GM23248 (cell line): ENCODE measurements at places on chromosomes 12 and 14. TPM values are rescaled to one million over a fixed set of nuclear protein-coding genes. Genes with fewer than 3 reads are reported as not detected.
A peak's percentile ranks its signal among the peaks of the same experiment; 100 is the strongest.

Gene DHRS7
- 55.0 and 82.6 TPM in 2 replicates for total RNA-seq

Gene ERP29
- total RNA-seq: 61.4 and 65.5 TPM in 2 replicates

Gene HVCN1
- 4.1 and 7.6 TPM in 2 replicates for total RNA-seq

Gene TRHDE
- 2.8 and 9.2 TPM in 2 replicates for total RNA-seq

Gene NPFF
- not detected in 2 replicates for total RNA-seq

Gene TAS2R19
- total RNA-seq: 2.6 and 3.7 TPM in 2 replicates

Gene NKX2-1
- total RNA-seq: not detected in 2 replicates

Gene TEX22
- 0.13 and 0.43 TPM in 2 replicates for total RNA-seq

Gene AMHR2
- not detected in 2 replicates for total RNA-seq

Gene PLCZ1
- not detected in 2 replicates for total RNA-seq

Gene DBX2
- not detected in 2 replicates for total RNA-seq

DNA sequence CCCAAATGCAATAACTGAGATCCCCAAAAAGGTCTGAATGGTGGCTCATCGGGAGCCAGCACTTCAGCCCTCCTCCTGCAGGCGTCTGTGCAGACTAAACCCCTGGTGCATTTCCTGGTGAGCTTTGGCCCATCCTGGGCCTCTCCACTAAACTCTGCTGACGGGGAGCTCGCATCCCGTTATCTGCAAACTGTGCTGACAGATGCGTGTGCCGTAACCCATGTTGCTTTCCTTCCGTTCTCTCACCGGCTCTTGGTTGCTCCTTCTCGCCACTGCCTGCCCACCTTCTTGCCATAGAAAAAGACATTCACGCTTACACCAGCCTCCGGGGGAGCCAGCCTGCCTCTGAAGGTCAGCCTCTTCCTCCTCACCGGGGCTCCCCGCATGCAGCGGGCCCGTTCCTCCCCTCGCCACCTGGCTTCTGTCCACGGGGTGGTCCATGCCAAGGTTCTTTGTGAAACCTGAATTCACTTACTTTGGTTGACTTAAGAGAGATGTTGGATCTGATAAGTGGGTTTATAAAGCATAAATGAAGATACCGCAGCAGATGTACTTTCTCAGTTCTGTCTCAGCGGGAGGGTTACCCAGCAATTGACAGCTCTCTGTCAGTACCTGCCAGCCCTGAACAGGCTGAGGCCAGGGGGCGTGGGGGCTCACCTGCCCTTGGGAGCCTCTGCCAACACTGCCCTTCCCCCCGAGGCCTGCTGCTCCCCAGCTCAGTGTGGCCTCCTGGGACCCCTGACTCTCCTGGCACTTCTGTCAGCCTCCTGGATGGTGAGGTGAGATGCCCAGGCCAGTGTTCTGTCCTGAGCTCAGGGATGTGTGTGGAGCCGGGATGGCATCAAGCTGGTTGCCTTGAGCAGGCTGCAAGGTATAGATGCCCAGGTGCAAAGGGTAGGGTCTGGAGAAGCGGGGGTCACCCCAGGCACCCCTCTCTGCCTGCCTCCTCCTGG, 14.2 kb downstream of the ZFYVE21 start:
- no peak for DNase-seq

- no peak for DNase-seq
Observed at GRCh38 chr12:24038211-24038997, 88.9 kb upstream of the SOX5 start.

DNA sequence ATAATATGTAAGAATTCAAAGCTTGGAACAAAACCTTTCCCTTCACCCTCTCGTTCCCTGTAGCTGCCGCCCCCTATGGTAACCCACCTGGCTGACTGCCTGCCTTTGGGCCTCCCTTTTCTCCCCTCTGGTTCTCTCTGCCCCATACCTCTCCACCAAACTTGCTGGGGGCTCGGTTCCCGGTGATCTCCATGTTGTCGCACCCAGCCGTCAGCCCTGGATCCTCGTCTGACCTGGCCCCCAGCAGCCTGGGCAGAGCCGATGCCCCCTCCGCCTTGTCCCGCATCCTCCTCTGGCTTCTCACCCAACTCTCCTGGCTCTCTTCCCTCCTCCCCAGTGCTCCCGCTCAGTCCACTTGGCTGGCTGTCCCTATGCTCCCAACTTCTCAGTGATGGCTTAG, 4.5 kb downstream of the CYP46A1 start:
- no peak for DNase-seq

DNA sequence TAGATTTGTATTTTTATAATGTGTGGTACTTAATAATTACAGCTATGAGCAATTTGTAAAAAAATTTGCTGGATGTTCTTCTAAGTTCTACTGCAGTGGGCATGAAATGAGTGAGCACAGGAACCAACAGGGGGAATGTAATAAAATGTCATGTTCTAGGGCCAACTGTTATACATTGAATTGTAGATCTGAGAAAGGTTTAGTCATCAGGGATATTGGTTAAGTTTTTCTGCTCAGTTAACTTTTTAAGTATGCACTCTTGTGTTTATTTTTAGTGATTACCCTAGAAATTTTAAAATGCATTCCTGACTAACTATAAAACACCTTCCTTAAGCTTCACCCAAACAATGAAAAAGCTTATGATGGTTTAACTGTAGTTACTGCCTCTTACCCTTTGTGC, 101.8 kb downstream of the CAND1 start:
- peak; percentile 34 for DNase-seq

DNA sequence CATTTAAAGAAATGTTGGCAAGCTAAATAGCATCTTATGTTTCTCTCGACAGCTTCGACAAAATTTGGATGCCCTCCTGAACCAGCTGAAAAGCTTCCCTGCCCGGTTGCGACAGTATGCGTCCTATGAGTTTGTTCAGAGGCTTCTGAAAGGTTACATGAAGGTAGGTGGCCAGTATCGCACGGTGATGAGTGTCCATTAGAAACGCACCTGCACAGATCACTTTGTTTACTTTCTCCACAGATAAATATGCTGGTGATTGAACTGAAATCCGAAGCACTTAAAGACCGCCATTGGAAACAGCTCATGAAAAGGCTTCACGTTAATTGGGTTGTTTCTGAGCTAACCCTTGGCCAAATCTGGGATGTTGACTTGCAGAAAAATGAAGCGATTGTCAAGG, 36.5 kb downstream of the DYNC1H1 start:
- DNase-seq: no peak

DNA sequence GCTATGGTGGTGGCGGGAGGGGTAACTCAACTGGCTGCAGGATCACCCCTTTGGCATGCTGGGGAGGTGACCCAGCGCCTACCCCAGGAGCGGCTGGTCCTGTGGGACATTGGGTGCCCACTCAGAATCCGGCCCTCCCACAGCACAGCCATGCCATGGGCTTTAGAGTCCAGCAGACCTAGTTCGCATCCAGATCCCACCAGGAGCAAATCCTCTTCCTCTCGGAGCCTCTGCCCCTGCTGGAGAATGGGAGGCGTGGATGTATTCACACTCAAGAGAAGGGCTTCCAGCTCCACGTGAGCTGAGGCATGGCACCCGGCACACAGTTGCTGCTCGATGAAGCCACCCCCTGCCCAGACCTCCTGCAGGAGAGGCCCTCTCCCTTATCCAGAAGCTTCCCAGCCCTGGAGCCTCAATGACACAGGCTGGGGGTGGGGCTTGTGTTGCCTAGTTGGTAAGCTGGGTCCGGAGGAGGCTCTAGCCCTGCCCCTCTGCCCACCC, 17.7 kb downstream of the FAM222A start:
- no peak for DNase-seq

DNA sequence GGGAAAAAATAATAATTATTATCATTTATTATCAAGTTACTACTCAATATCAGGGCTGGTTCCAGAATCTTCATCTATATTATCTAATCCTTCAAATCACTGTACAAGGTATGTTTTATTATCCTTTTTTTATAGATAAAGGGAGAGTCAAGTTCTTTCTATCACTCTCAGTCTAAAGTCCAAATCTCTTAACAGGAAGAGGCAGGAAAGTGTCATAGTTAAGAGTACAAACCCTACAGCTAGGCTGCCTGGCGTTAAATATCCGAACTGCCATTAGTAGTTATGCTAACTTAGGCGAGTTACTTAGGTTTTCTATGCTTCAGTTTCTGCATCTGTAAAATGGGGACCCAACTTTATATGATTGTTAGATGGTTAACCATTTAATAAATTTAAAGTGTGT, 99.4 kb upstream of the CCDC91 start:
- no peak for DNase-seq

DNA sequence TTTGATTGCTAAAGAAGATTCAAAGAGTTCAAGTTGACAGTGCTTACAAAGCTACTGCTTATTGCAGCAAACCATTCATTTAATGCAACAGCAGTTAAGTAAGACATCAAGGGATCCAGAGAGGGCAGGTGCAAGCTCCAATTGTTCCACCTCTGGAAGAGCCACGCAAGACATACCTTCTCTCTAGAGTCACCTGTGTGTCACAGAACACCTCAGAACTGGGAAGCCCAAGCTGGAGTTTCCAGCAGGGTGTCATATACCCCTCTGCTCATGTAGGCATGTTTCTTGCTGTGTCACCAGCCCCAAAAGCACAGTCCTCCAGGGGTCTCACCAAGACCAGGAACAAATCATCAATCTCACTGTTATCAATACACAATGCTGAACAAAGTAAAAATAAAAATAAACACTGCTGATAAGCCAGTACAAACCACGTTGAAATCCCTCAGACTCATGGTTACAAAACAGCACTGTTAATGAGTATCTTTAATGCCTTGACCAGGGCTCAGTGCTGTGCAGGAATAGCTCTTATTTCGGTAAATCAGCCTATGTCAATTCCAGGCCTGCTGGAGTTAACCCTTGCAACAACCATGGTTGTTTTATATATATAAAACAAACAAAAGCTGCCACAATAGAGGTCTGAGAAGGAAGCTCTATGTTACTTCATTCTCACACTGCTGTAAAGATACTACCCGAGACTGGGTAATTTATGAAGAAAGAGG, 37.4 kb upstream of the BATF start:
- no peak for DNase-seq

- DNase-seq: no peak
Observed at GRCh38 chr14:63857466-63858030, 4.7 kb downstream of the SYNE2 start.

DNA sequence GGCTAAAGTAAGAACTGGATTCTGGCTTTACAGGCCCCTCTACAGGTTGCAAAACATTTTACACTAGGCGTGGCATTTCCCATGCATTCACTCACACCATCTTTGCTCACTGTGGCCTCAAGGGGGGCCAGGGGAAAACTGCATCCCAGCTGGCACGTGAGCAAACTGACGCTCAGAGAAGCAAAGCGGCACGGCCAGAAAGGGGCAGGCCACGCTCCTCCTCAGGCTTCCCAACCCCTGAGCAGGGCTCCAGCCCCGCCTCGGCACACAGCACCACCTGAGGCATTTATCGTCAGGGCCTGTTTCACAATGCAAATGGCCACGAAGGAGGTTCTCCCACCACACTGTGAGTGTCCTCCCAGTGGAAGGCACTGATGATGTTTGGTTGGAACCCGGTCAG, 90.8 kb downstream of the BCL11B start:
- DNase-seq: no peak

DNA sequence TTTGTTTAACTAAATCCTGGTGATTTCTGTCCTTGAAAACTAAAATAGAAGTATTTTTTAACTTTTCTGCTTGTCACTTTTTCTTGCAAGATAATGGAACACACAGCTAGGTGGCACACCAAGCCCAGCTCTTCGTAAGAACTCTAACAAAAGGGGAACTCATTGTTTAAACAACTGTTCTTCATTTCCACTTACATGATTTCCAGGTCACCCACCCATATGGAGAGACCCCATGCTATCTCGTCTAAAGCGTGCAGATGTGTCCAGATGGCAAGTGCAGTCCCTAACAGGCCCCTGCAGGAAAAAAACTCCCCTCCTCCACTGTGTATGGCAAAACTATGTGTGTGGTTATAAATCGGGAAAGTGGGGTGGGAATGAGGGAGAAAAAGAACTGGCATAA, 43.3 kb upstream of the NT5DC3 start:
- peak; percentile 66 for DNase-seq

DNA sequence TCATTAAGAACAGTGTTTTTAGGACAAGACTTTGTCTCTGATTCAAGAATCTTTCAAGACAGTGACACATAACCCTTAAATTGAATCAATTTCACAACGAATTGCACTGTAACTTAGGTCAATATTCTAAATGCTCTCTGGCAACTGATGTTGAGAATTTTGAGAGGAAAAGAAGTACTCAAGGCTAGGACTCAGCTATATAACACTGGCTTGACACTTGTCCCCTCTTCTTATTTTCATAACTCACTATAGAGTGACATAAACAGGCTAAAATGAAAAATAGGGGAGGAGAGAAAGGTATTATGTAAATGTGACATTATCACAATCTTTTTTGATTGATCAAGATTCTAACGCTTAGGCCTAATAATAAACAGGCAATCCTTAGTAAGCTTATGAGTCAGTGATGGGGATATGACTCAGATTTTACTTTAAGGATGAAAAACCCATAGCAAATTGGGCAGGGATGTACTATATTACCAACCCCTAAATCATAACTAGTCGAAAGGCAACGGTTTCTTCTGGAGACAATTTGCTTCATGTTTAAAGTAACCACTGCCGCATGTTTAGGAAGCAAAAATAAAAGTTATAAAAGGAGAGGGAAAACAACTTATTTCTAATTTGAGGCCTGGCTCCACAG, 10.9 kb downstream of the BTG1 start:
- peak; percentile 85 for DNase-seq

DNA sequence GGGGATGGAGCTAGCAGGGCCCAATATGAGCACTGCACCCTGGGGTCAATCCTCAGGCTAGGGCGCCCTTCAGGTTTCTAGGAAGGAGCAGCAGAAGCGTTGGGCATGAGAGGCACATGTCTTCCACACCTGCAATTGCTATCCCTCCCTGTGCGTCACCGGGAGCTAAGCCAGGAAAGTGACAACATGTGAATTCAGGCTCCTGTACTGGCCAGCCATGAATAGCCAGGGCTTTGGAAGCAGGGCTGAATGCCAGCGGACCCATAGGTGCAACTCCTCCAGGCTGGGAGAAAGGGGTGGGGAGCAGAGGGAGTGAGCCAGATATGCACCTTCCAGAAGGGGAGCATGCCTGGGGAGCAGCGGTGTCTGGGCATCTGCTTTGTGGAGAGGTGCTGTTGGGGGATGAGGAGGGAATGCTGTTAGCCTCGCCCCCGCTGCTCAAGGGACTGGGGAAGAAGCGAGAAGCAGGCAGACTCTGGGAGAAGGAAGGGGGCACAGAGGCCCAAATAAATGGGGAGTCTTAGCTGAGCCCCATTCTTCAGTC, 6.1 kb downstream of the HOXC5 start:
- no peak for DNase-seq

- DNase-seq: no peak
Observed at GRCh38 chr12:19641235-19642080, 202.2 kb downstream of the AEBP2 start.

DNA sequence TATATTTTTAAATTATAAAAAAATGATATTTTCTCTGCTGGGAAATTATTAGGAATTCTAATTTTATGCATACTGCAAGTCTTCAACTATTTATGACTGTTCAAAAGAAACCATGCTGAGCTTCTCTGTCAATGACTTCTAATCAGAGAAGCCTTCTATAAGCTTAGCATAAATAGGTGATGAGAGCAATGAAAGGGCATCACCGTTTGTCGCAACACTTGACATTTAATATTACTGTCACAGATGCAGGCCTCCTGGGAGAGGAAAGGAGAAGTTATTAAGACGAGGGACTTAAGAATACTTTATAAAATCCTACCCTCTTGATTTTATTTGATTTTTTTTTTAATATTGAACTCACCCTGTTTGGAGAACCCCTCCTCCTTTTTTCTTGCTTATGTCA, 69.8 kb downstream of the CAPZA3 start:
- DNase-seq: no peak

- no peak for DNase-seq
Observed at GRCh38 chr14:90996967-90997366, 63.5 kb downstream of the RPS6KA5 start.

- DNase-seq: no peak
Observed at GRCh38 chr12:68587448-68587873, 23.2 kb upstream of the RAP1B start.

- peak; percentile 13 for DNase-seq
Observed at GRCh38 chr12:78584695-78585094, 279.9 kb upstream of the SYT1 start.
